ENCODE measurements at places on chromosomes 13 and 19.

GRCh38 chr19:33410915-33411401 is 37.4 kb downstream of the CEBPG start:
- DNase-seq: no peak

DNA sequence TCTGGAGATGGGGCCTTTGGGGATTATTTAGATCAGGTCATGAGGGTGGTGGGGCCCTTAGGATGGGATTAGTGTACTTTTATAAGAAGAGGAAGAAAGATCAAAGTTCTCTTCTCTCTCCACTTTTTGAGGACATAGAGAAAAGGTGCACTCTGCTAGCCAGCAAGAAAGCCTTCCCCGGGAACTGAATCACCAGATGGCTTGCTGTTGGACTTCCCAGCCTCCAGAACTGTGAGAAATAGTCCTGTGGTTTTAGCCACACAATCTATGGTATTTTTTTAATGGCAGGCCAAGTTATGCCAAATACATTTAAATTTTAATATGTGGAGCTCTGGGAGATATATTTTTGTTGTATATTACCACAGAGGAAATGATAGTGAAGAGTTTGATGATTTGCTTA is 385.8 kb downstream of the KLF12 start:
- DNase-seq: no peak

GRCh38 chr19:55491546-55492360 is 3.5 kb downstream of the SSC5D start:
- no peak for DNase-seq

DNA sequence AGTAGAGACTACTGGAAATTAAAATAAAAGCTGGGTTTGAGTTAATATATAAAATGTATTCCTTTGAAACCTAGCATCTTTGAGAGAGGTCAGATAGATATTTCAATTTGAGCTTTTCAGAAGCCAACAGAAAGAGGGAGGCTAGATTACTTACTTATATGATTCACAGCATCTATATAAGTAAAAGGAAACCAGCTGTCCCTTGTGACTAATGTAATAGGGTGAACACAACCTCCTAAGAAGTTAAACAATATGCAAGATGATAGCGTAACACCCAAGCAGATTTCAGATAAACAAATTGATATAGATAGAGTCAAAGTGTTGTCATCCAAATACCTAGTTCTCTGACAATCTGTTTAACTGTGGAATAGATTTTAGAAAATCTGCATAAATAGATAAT is 393.5 kb upstream of the GPC6 start:
- no peak for DNase-seq

GRCh38 chr13:111161601-111162600 is 46.8 kb downstream of the ARHGEF7 start:
- DNase-seq: no peak

GRCh38 chr19:46052896-46053295 is 12.1 kb upstream of the IGFL4 start:
- no peak for DNase-seq

DNA sequence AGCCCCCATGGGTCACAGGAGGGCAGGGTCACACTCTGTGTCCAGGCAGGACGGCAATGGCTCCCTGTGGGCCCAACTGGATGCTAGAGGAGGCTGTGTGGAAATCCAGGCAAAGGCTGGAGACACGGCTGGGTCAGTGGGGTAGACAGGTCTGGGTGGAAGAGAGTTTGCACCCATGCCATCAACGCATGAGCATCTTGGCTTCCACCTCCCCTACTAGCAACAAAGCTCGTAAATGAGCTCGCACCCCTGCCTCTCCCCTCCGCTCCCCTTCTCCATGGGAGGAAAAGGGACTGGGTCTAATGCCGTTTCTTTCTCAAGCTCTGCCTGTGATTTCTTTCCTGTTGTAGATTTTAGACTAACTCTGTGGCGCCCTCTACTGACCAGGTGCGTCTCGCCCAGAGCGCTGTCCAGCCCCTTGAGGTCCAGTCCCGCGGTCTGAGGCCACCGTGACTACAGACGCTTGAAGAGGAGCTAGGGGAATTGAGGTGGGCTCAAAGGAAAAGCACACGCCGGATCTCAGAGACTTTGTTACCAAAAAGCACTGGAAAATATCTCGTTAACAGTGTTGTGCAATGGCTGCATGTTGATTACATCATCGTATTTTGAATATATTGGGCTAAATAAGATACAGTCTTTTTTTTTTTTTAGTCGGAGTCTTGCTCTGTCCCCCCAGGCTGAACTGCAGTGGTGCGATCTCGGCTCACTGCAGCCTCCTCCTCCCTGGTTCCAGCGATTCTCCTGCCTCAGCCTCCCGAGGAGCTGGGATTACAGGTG is 50.7 kb upstream of the USP29 start:
- DNase-seq: no peak

DNA sequence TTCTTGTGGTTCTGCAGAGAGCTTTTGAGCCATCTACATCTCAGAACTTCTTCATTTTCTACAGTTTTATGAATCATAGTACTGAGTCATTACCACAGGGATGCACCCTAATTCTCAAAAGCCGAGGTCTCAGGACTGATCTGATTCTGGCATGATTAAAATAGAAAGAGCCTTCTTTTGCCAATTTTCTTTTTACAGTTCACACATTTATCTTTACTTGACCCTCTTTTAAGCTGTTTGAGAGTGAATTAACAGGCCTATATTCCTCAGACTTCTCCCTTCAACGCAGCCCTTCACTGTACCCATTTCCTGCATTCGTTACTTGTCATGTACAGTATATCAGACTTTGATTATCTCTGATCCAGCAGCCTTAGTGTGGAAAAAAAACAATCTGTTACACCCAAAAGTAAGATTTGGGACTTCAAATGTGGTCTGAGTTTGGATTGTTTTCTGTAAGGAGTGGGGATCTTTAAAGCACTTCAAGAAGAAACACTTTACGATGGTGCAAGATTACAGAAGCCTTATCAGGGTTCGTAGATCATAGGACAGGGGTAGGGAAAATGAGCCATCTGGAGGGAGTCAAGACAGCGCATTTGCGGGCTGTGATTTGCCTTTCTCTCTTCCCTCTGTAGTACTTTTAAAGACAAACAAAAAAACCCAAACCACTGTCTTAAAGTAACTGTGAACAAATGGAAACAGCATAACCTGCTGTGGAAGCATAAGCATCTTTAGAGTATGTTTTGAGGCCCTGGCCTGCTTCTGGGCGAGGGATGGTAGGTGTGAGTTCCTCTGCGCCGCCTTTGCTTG is 15.3 kb upstream of the GPR183 start:
- DNase-seq: no peak

GRCh38 chr13:84655677-84656076 is 773.4 kb upstream of the SLITRK1 start:
- DNase-seq: no peak

- no peak for DNase-seq
Observed at GRCh38 chr13:111584101-111584672, 263.7 kb downstream of the TEX29 start.

DNA sequence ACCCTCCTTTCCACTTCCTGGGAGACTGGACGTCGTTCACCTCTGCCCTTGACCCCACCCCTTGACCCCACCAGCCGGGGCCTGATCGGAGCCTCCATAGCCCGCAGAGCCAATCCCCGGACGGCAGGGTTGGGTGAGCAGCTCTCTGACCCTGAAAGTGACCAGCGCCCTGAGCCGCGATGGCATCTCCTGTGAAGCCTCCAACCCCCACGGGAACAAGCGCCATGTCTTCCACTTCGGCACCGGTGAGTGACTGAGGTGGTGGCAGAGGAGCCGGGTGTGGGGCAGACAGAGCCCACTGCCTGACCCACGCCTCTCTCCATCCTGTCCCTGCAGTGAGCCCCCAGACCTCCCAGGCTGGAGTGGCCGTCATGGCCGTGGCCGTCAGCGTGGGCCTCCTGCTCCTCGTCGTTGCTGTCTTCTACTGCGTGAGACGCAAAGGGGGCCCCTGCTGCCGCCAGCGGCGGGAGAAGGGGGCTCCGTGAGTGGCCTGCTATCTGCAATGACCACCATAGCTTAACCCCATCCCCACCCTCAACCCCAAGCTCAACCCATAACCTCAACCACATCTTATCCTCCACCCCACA is 10.4 kb downstream of the BCAM start:
- DNase-seq: peak; percentile 6

GRCh38 chr13:67961331-67961730 is 731.2 kb upstream of the PCDH9 start:
- no peak for DNase-seq

DNA sequence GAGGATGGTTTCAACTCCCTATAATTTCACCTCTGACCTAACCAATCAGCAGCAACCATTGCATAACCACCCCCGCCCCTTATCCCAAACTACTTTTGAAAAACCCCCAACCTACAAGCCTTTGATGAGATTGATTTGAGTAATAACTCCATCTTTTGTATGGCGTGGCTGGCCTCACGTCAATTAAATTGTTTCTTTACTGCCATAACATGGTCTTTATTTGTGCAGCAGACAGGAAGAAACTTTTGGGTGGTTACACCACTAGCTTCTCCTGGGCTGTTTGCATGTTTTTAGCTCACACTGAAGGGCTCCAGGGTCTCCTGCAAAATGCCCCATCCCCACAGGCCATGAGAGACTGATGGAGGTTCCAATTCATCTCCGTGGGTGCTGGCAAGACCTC is 34.0 kb upstream of the PEG3 start:
- no peak for DNase-seq

- DNase-seq: no peak
Observed at GRCh38 chr19:47735131-47735530, 10.2 kb upstream of the NOP53 start.

GRCh38 chr13:60372141-60372540 is 24.9 kb upstream of the TDRD3 start:
- no peak for DNase-seq

DNA sequence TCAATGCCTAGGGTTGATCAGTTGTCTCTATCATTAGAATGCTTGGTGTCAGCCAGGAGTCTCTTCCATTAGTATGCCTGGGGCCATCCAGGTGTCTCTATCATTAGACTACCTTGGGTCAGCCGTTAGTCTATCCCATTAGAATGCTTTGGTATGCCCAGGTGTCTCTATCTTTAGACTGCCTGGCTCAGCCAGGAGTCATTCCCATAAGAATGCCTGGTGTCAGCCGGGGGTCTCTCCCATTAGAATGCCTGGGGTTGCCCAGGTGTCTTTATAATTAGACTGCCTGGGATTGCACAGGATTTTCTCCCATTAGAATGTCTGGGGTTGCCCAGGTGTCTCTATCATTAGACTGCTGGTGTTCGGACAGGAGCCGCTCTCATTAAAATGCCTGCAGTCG is 1442.9 kb downstream of the UQCRFS1 start:
- no peak for DNase-seq

DNA sequence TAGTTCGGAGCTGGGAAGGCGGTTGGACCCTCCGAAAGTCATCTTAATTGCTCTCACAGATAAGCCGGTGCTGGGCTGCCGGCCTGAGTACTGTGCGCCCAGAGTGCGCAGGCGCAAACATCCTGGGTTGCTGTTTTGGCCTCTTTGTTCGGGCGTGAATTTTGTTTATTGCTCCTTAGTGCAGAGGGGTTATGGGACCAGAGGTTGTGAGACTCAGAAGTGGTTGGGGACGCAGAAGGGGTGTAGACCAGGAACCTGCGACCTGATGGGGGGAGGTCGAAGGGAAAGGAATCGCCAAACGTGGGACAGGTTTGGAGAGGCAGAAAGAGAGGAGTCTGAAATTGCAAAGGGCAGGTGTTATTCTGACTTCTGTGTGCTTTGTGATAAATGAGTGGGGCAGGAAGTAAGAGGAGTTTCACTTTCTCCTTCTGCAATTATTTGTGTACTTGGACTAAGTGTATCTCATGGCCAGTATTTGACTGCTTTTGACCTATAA is 607 bp upstream of the ZNF566 start:
- DNase-seq: peak; percentile 81

GRCh38 chr19:38707512-38708114 is 36.7 kb downstream of the CAPN12 start:
- no peak for DNase-seq

DNA sequence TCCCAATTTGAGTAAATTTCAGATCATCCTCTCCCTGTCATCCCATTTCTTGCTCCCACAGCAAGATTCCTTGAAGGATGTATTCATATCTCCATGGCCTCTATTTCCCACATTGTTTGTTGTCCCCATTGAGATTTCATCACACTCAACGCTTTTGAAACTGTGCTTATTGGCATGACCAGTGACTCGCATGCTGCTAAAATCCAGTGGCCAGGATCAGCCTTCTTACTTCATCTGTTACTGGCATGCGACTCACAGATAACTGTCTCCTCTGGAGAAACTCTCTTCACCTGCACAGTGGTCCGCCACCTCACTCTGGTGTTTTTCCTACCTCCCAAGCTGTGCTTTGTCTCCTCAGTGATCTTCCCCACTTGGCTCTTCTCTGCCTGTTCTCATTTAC is 95.8 kb downstream of the WASF3 start:
- DNase-seq: no peak

GRCh38 chr19:3178377-3178972 is at the start of gene S1PR4:
Gene S1PR4, plus strand, starts transcription at chr19:3178769. Its CDS starts 24 bp downstream, at chr19:3178793.
- no peak for DNase-seq

DNA sequence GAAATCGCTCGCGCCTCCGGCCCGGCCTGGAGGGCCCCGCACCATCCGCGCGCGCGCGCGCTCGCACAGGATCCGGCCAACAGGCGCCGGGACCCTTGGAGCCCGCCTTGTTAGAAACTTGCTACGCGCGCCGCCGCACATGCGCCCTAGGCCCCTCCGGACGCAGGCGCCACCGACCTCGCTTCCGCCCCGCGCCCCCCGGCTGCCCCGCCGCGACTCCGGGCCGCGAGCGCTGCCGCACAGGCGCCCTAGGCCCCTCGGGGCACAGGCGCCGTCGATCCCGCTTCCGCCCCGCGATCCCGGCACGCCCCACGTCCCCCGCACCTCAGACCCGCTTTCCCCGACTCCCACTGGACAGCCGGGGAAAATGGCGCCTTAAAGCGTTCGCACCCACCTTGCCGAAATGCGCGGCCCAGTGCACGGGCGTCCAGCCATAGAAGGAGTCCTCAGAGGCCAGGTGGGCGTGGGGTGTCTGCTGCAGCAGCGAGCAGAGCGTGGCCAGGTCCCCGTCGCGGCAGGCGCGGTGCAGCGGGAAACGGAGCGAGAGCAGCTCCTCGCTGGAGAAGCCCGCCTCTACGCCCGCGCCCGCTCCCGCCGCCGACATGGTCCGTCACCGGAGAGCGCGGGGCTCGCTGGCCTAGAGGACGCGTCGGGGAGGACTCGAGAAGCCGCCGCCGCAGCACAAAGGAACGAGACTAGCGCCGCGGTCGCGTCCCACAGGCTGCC is 375 bp downstream of the ANKRD10 start:
- DNase-seq: peak; percentile 60

DNA sequence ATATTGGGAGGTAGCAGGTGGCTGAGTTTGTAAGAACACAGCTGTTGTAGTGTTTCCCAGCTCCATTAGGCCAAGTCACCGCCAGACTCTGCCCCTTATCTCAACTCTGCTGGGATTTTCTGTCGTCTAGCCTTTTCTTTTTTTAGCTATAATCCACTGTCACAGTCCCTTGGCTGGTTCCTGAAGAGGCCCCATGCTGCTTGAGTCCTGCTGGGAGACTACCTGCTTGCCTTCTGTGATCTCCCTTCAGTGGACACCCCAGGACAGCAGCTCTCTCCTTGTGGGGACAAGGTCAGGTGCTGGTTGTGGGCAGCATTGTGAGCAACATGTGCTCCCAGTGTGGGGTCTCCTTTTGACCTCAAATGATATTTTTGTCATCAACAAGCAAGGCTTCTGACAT is 195.0 kb upstream of the ATXN8OS start:
- DNase-seq: no peak
